ENCODE measurements at places on chromosomes 1 and 21. TPM values are rescaled to one million over a fixed set of nuclear protein-coding genes. Genes with fewer than 3 reads are reported as not detected.
A peak's percentile ranks its signal among the peaks of the same experiment; 100 is the strongest.

- peak; percentile 73 for DNase-seq
Observed at GRCh38 chr21:41170859-41171609, 3.1 kb downstream of the BACE2 start.

The SH3GLB1 gene
- 67.0 TPM for total RNA-seq

The C4BPB gene
- 0.71 TPM for total RNA-seq

GRCh38 chr1:89566761-89567174 is 42.1 kb downstream of the LRRC8B start:
- peak; percentile 66 for DNase-seq

DNA sequence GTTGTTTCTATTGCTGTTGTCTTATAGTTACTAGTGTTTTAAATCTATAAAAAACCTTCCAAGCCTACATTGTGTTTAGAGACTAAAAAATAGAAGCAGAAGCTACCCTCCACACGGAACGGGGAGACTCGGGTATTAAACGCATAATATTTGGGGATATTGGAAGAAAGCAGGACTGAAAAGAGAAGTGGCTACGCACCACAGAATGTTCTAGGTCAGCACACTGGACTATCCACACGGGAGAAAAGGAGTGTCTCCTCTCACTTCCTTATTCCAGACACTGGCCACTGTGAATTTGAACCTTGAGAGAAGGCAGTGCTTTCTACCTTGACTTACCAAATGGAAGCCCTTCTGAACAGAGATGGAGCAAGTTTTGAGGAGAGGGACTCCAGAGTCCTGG is 1.0 kb upstream of the OR10J4 start:
- no peak for DNase-seq

The CLCA4 gene
- not detected for total RNA-seq

The OR10R2 gene
- not detected for total RNA-seq

DNA sequence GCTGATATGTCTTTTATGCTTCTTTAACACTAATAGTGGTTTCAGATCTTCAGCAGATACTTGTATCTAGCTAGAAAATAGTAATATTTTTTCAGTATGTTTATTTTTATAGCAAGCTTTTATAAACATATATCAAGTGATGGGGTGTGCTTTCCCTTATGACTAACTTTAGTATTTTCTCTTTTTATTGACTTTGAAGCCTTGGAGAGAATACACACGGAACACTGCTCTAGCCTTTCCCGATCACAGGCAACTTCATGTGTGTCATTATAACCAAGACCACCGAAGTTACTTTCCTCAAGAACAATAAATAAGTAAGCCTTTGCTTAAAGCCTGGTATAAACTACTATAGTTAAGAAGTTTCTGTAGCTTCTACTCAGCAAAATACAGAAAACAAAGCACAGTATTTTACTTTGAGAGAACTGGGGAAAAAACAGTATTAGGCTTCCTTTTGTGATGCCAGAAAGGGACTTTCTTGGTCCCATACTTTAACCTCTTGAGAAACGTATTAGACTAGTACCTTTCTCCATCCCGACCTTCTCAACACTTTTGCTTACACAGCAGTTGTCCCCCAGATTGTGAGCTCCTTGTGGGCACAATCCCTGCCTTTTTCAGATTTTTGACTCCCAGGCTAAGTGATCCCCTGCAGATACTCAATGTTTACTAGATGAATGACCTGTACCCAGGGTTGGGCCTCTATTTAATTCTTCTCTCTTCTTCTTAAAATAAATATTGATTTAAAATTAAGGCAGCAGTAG is 3.3 kb downstream of the ADSS2 start:
- DNase-seq = no peak

DNA sequence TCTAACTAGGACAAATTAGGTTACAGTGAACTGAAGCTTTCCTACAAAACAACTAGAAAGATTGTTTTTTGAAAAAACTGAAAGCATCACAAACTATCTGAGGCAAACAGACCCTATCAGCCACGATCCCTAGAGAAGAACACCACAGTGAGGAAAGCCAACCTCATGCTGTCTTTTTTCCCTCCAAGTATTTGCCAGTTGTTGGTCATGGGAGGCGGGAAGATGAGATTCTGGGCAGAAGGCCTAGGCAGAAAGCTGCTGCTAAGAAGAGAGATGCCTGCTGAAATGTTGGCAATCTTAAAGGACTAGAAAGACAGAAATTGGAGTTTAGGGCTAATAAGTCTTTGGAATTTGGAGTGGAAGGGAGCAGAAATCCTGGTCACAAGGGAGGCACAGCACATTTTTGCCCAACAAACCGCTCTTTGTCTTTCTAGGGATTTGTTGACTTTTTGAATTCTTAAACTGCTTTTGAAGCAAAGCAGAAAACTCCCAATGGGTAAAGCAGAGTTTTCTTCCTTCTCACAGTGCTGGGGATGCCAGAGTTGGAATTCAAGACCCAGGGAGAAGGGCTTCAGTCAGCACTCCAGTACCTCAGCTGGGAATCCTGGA is 83.9 kb downstream of the MT1HL1 start:
- no peak for DNase-seq

The PADI3 gene
- not detected for total RNA-seq

The LDLRAD1 gene
- not detected for total RNA-seq

The DYNLT5 gene
- total RNA-seq = 0.36 TPM

DNA sequence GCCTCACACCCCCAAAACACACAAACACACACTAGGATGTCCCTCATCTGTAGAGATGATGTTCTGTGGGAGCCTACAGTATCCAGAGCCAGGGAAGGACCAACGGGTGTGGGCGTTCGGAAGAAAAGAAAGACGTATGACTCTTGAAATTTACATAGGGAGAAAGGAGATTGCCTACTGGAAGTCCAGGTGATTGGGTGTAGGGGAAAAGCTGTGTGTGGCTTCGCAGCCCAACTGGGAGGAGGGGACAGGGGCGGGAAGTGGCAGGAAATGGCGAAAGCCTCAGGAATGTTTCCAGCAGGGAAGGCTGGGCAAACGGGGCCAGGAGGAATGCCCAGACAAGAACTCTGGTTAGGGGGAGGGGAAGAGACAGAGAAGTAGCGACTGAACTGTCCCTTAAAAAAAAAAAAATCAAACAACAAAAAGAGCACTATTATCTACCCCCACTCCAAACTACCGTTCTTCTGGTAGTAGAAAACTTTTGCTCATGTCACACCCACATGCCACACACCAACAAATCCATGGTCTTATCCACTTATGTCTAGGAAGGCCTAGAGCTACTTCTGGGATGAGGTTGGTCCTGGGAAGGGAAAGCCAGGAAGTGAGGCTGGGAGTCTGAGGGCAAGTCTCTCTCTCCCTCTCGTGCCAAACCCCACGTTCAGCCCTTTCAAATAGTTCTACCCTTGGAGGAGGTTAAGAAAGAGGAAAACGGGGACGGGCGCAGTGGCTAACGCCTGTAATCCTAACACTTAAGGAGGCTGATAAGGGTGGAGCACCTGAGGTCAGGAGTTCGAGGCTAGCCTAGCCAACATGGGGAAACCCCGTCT is 1.8 kb upstream of the CKS1B start:
- peak; percentile 78 for DNase-seq

DNA sequence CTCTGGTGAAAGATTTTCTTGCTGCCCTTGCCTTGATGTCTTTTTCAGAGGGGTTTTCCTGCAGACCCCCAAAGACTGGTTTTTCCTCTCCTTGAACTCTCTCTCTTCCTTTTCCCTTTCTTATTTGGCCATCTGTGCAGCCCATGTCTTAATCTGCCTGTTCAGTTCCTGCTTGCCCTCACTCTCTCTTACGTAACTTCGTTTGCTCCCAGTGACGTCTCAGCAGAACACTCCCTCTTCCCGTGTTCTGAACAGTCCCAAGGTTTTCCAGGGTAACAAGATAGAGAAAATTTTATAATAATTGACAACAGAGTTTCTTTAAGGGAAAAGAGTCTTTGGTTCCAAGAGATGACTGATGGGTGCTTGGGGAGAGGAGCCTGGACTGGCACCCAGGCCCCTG is 109.1 kb upstream of the LMO4 start:
- DNase-seq = no peak

The F13B gene
- not detected for total RNA-seq

- DNase-seq = no peak
Observed at GRCh38 chr1:64839732-64840405, 95.0 kb downstream of the RAVER2 start.

DNA sequence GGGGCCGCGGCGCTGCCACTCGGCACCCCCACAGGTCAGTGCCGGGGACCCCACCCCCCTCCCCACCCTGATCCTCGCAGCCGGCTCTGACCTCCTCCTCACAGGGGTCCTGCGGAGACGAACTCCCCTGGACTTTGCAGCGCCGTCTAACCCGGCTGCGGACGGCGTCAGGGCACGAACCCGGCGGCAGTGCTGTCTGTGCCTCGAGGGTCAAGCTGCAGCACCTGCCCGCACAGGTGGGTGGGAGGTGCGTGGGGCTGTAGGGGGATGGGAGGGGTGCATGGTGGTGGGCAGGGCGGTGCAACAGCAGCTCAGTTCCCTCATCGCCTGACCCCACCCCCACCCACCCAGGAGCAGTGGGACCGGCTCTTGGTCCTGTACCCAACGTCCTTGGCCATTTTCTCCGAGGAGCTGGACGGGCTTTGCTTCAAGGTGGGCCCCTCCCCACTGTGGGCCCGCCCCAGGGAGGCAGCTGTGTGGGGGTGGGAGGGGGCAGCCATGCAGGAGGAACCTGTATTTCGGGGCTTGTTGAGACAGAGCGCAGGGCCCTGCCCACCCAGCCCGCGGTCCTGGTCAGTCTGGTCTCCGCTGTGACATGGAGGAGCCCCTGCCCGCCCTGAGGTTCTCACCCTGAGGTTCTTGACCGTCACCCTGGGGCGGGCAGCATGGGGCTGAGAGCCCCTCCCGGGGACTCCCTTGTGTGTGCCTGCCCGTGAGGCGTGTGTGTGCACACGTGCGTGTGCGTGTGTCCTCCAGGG is 4.9 kb downstream of the PLEKHN1 start:
- DNase-seq = no peak

DNA sequence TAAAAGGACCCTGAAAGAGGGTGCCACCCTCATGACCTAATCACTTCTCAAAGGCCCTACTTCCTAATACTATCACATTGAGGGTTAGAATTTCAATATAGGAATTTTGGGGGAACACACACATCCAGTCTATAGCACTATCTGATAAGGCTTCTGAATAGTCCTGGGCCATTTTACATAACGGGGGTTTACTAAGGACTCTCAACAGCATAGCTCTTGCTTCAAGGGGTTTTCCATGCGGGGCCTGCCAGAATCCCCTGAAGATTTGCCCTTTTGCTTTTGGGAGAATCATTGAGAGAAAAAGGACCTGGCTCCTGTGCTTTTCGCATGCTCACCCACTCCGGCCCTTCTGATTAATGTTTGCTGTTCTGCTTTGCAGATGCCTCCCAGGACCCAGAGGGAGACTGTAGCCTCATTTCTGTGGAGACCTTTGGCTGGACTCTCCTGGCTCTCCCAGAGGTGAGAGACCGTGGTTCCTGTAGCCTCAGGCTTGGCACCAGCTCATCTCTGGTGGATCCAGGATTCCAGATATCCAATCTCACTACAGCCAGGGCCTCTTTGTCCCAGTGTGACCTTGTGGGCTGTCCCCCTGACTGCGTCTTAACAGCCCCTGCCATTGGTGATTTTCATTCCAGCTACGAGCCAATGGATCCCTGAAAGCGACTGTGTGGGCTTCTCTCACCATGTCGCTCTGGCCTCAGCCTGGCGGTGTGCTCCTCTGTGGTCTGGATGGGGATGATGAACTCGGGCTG is 72.6 kb downstream of the DDR2 start:
- DNase-seq = no peak

DNA sequence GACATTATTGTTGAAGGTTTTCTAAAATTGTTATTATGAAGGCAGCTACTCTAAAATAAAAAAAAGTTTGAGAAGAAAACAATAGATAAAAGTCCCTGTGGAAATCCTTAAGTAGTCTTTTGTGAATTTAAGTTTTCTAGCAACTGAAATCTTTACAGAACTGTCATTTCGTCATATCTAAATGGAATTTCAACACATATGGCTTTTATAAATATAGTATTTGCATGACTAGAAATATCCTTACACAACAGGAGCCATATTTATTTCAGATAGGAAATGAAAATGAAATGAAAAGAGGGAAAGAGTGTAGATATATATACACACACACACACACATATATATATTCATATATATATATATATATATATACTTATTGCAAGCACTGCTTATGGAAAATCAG is 204.7 kb upstream of the RGS18 start:
- no peak for DNase-seq

DNA sequence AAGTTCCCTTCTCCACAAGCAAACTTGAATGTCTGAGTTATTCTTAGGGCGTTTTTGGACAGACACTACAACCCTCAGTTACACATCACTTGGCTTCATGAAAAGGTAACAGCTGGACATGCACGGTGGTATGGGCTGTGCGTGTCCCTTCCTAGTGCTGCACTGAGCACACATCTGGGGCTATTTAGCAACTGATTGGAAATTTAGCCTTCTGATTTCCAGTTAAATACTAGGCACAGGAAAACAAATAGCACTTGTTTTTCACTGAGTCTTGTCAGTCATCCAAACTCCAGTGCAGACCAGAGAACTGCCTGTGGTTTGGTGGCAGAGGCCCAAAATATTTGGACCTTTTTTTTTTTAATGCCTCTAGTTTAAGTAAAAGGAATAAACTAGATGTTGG is 134.7 kb downstream of the TGFBR3 start:
- peak; percentile 86 for DNase-seq

- peak; percentile 83 for DNase-seq
Observed at GRCh38 chr21:40049031-40049930, 182.0 kb downstream of the PCP4 start.

DNA sequence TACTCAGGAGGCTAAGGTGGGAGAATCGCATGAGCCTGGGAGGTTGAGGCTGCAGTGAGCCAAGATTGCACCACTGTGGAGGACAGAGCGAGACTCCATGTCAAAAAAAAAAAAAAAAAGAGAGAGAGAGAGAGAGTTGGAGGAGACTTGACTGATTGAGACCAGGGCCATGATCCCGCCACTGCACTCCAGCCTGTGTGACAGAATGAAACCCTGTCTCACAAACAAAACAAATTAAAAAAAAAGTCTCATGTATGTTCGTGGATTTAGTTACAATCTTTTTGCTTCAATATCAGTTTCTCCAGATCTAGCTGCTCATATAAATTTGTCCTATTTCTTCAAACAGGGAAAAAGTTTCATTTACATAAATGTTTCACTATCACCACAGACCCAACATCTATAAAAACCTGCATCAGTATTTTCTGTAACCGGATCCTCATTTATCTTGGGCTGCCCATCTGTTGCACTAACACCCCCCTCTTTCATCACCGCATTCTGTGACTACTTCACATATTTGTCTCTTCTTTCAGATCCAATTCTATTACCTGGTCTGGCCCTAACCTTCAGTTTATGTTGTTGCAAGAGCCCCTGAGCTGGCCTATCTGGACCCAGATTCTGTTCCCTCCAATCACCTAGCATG is 127.0 kb downstream of the GREM2 start:
- no peak for DNase-seq

All from sigmoid colon (tissue), 7 donors.